ENCODE measurements at places on chromosomes 2 and 18.
A peak's percentile ranks its signal among the peaks of the same experiment; 100 is the strongest.

- H3K4me1 ChIP-seq, result no peaks in the 10 kb centered on the region
- H3K4me3 ChIP-seq, result no peak overlapping the region
- no peaks in the 10 kb centered on the region for H3K36me3 ChIP-seq
- H3K27ac ChIP-seq, result no peak overlapping the region
- no peak for DNase-seq
- H3K27me3 ChIP-seq, result no peaks in the 10 kb centered on the region
These were observed 72.3 kb downstream of the LDLRAD4 start for GRCh38 chr18:13290856-13291271.

GRCh38 chr2:127067620-127068350 lies 39.2 kb downstream of the BIN1 start:
- no peak overlapping the region for H3K4me3 ChIP-seq
- H3K4me1 ChIP-seq, result peaks cover 3% of the 10 kb centered on the region
- no peaks in the 10 kb centered on the region for H3K27me3 ChIP-seq

- DNase-seq, result no peak
- no peak overlapping the region for H3K4me3 ChIP-seq
- H3K36me3 ChIP-seq, result peaks cover 4% of the 10 kb centered on the region
- no peaks in the 10 kb centered on the region for H3K4me1 ChIP-seq
- no peak overlapping the region for H3K27ac ChIP-seq
These were observed 95.1 kb downstream of the CRIM1 start for GRCh38 chr2:36450466-36451196.

DNA sequence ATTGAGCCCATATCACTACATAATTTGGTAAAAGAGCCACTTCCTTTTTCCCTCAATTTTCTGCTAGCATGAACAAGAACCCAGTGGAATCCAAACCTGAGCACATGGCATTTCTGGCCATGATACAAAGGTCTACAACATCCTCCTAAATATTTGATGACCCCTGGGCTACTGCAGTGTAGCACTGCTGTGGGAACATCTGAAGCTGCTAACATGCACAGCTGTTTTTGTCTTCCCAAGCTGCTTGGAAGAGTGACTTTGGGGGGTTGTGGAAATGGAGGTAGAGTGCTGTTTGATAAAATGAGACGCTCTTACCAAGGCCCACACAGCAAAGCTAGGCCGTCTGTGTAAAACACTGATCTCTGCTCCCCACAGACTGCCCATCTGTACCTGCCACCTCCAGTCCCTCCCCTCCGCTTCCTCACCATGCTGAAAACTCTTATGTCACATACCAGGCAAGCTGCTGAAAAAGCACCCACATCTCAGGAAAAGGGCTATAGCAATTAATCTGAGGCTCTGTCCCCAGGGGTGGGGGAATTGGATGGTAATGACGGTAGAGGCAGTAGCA lies 197.2 kb upstream of the HNRNPA3 start:
- no peak overlapping the region for H3K4me3 ChIP-seq
- H3K27me3 ChIP-seq, result no peaks in the 10 kb centered on the region
- H3K4me1 ChIP-seq, result no peaks in the 10 kb centered on the region
- DNase-seq, result no peak

DNA sequence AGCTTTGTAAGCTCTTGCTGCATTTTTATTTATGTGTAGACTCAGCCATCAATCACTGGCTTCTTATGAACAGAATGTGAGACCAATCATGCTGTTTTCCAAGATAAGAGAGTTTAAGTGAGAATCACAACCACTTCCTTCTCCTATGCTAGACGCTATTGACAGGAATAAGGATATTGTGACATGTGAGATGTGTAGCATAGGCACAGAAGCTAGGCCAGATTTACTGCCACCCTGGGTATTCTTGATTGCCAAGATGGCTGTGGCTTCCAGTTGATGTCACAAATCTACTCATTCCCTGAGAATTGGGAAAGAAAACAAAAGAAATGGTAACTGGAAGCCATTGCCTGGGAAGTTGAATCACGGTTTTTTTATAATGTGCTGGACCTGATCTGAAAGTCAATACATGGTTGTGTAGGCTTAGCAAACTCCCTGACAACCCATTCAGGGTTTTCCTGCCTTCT lies 49.9 kb downstream of the RAB27B start:
- H3K4me1 ChIP-seq, result no peaks in the 10 kb centered on the region
- DNase-seq, result no peak
- H3K36me3 ChIP-seq, result no peaks in the 10 kb centered on the region
- no peak overlapping the region for H3K4me3 ChIP-seq

DNA sequence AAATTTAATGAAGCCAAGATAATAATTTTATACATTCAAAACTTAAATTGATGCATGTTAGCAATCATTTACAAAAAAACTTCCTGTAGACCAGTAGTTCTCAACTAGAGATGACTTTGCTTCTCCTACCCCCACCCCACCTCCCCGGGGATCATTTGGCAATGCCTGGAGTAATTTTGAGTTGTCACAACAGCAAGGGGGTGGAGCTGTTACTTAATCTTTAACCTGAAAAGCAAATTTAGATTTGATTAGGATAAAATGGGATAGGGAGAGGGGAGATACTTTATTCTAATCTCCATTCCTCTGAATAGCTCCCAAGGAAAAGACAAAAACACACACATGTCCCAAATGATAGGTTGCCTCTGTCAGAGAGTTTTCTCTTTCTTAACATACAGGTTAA lies 4.2 kb downstream of the SLC40A1 start:
- no peak for DNase-seq
- H3K27ac ChIP-seq, result no peak overlapping the region
- no peak overlapping the region for H3K4me3 ChIP-seq
- H3K27me3 ChIP-seq, result peaks cover 25% of the 10 kb centered on the region

GRCh38 chr2:45578056-45578843 lies 32.8 kb downstream of the SRBD1 start:
- H3K4me3 ChIP-seq, result no peak overlapping the region
- no peaks in the 10 kb centered on the region for H3K36me3 ChIP-seq
- DNase-seq, result no peak
- no peaks in the 10 kb centered on the region for H3K4me1 ChIP-seq

- no peaks in the 10 kb centered on the region for H3K27me3 ChIP-seq
- H3K4me1 ChIP-seq, result no peaks in the 10 kb centered on the region
- no peak for DNase-seq
- no peak overlapping the region for H3K27ac ChIP-seq
- peaks cover 3% of the 10 kb centered on the region for H3K36me3 ChIP-seq
- H3K4me3 ChIP-seq, result no peak overlapping the region
These were observed 28.1 kb upstream of the HTR2B start for GRCh38 chr2:231152800-231153557.

DNA sequence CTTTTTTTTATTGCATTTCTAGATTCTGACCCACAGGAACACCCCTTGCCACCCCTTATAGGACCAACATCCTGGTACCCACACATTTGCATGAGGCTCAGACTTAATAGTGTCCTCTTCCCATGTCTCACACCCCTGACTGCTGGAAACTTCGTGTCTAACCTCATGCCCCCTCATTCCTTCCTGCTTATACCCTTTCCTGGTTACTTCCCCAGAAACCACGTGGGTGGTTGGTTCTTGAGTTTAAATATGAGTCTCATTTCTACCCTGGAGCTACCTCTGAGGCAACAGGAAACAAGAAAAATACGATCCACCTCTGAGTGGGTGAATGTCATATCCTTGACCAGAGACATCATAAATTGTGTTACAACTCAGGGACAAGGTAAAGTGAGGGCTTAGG lies 1.6 kb downstream of the TNP1 start:
- no peaks in the 10 kb centered on the region for H3K4me1 ChIP-seq
- no peak overlapping the region for H3K27ac ChIP-seq
- H3K4me3 ChIP-seq, result no peak overlapping the region
- no peak for DNase-seq

- H3K27ac ChIP-seq, result no peak overlapping the region
- H3K4me3 ChIP-seq, result no peak overlapping the region
- no peaks in the 10 kb centered on the region for H3K36me3 ChIP-seq
- H3K27me3 ChIP-seq, result no peaks in the 10 kb centered on the region
- DNase-seq, result no peak
These were observed 479.4 kb upstream of the TCF4 start for GRCh38 chr18:56067214-56067894.

DNA sequence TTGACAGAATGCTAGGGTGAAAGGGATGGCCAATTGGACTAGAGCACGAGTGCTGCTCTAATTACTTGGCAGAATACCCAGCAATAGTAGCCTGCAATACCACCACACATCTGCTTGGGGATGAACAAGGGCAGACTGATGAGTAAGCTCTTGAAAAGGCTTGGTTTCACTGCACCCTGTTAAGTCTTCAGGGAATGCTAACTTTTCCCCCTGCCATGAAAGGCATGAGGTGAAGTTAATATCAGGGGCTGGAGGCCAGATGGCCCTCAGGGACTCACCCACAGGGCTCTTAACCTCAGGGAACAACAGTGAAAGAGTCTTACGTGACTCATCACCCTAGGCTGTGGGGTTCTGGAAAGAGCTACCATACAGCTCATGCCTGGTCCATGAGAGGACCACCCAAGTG lies 51.7 kb upstream of the MYL1 start:
- H3K27me3 ChIP-seq, result no peaks in the 10 kb centered on the region
- no peak for DNase-seq
- H3K4me3 ChIP-seq, result no peak overlapping the region
- no peaks in the 10 kb centered on the region for H3K36me3 ChIP-seq
- H3K4me1 ChIP-seq, result no peaks in the 10 kb centered on the region

DNA sequence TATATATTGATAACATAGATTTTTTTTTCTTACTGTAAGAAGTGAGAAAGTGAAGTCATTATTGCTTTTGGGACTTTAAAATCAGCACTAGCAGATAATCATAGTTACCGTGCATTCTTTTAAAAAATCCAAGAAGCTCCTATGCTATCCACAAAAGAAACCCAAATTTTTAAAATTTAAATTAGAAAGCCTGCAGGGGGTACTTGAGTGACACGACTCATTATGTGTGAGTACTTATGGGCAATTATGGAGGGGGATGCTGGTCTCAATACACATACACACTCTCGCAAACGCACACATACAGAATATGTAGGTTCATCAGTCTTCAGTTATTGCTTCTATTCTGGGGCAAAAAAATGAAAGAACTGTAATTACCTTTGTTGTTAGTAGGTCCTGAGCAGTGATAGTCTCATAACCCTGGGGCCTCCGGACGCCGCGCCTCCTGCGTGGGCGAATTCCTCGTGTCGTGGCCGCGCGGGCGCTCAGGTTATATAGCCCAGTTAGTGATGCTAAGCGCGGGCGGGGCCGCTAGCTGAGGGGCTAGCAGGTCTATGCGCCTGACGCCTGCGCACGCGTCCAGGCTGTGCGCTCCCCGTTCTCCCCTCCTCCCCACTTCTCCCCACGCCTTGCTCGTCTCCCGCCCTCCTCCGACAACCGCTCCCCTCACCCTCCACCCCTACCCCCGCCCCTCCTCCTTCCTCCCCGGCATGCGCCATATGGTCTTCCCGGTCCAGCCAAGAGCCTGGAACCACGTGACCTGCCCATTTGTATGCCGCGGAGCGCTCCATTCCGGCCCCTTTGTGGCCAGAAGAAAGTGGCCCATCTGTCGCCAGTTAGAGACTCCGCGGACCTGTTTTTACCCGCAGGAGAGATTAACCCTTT lies at the start of gene NEUROD1:
Gene NEUROD1 (minus strand): TSS at position 463 of the 882 bp plus-strand sequence. CDS start 1,657 bp downstream, outside the sequence.
- no peak for DNase-seq
- peaks cover 7% of the 10 kb centered on the region for H3K4me1 ChIP-seq
- H3K27me3 ChIP-seq, result peaks cover 67% of the 10 kb centered on the region
- no peaks in the 10 kb centered on the region for H3K36me3 ChIP-seq
- no peak within 1 kb of the TSS for H3K27ac ChIP-seq
- peak within 1 kb of the TSS; percentile 30 for H3K4me3 ChIP-seq
